ENCODE measurements at places on chromosomes 4 and X. TPM values are rescaled to one million over a fixed set of nuclear protein-coding genes. Genes with fewer than 3 reads are reported as not detected.

The MTM1 gene
- polyA plus RNA-seq = 13.6 TPM

The LRP2BP gene
- 6.2 TPM for polyA plus RNA-seq

The TRIM61 gene
- polyA plus RNA-seq = 6.0 TPM

The WDFY3 gene
- 44.1 TPM for polyA plus RNA-seq

The NAA15 gene
- 30.0 TPM for polyA plus RNA-seq
